ENCODE measurements at places on chromosomes 7 and 10.

DNA sequence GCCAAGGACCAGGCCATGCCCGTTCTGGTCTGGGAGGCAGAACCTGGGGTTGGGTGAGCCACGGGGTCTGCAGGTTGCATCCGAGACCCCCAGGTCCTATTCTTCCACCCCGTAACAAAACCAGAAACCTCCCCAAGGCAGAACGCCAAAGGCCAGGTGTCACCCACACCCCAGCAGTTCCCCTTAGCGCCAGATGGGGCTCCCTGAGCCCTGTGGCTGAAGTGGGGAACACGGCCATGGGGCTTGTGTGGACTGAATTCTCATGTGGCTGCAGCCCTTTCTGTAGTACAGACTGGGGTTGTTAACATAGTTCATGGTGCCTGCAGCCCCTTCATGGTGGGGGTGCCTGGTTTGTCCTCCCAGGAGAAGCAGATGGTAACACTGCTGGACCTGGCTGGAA, 10.2 kb downstream of the BRI3 start:
- no peak for DNase-seq

DNA sequence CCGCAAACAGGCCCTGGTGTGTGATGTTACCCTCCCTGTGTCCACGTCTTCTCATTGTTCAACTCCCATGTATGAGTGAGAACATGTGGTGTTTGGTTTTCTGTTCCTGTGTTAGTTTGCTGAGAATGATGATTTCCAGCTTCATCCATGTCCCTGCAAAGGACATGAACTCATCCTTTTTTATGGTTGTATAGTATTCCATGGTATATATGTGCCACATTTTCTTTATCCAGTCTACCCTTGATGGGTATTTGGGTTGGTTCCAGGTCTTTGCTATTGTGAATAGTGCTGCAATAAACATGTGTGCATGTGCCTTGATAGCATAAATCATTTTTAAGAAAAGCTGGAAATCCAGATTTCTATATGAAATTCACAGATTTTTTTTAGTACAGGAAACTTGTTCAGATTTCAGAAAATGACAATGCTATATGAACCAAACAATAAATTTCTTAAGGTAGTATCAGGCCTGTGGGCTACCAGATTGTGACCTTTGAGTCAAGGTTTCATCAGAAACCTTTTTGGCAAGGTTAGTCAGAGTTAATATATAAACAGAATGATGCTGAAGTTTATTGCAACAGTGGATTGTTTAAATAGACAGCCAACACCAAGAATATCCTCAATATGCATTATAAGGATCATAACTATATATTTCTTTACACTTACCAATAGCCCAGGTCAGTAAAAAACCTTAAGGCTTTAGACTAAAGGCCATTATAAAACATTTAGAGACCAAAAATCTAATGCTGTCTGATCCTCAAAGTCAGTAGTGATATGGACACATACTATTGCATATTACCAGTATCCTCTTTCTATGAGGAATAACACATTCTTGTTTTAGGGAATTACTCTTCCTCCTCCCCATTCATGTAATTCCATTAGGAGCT, 68.7 kb upstream of the PAPSS2 start:
- DNase-seq: no peak

DNA sequence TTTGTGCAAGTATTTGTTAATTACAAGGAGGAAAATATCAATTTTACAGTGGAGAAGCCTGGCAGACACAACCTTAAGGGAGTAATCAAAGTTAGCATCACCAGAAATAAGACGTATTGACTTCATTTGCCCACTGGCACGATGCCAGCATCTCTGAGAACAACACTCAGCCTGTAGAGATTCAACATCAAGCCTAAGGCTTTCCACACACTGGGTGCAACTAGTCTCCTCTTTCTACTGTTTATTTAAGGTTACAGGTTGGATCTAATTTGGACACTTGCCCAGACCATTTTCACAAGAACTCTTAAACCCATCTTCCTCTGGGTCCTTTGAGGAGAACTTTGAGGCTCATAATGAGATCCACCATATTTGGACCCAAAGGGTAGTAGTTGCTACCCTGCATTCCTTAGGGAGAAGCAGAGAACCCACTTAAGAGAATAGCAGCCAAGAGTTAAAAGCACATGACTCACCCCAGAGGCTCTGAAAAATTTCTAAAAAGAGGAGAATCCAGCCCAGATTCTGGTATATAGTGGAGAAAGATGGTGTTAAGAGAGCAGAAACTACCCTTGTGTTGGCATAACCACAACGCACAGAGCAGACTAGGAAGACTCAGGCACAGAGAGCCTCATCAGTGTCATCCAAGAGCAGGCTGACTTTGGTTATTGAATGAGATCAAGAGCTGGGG, 97.3 kb downstream of the CCDC71L start:
- no peak for DNase-seq

DNA sequence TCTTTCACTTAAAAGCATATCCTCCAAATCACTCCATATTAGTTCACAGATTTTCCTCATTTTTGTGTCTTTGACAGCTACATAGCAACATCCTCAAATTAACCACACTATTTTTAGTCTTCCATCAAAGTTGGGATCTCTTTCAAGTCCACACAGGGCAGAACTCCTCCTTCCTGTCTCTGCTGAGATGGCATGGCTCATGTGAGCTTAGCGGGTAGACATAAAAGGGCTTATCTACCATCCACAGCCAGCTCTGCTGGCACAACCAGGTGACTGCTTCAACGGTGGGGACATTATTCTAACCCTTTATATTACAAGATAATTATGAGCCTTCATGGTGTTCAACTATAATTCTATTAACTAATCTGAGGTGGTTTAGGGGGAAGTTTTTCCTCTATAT, 35.5 kb downstream of the ICA1 start:
- DNase-seq: no peak

DNA sequence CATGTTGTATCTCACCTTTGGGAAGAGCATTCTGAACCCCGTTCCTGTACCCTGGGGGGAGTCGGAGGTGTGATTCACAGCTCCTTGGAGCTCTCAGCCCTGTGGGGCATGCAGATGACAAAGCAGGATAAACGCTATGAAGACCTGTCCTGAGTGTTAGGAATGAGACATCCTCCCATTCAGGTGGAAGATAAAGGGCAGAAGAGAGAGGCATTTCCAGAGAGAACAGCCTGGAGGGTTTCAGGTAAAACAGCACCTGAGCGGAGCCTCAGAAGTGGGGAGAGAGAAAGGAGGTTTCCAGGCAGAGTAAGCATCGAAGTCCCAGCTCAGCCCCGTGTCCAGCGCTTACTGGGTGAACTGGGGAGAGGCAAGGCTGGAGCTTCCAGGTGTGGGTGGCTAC, 288.9 kb downstream of the KLF6 start:
- no peak for DNase-seq

- DNase-seq: no peak
These were observed 215.1 kb downstream of the PLXNA4 start for GRCh38 chr7:132361146-132361545.

GRCh38 chr7:122363144-122363543, 58.6 kb upstream of the FEZF1 start:
- no peak for DNase-seq

GRCh38 chr10:125076121-125076825, 84.1 kb downstream of the CTBP2 start:
- DNase-seq: no peak

DNA sequence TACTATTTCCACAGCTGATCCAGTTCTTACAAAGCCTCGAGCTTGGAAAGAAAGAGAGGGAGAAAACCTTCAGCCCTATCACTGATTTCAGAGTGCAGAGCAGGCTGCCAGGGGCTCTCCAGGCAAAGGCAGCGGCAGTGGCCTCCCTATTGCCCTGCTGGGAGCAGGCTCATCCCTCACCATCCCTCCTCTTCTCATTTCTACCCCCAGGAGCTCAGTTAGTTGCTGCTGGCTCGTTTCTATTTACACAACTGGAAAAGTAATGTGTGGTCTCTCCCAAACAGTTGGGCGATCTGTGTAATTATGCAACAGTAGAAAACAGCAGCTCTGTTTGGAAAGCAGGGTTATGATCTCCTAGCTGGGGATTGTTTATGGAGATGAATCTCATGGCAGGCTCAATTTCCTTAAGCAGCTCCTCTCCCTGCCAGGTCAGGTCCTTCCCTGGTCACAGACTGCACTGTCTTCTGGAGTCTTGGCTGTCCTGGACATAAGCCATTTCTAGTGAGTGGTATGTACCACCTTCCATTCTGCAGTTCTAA, 28.7 kb upstream of the TNS3 start:
- DNase-seq: no peak

GRCh38 chr7:2807845-2808772, 36.0 kb downstream of the GNA12 start:
- DNase-seq: no peak

DNA sequence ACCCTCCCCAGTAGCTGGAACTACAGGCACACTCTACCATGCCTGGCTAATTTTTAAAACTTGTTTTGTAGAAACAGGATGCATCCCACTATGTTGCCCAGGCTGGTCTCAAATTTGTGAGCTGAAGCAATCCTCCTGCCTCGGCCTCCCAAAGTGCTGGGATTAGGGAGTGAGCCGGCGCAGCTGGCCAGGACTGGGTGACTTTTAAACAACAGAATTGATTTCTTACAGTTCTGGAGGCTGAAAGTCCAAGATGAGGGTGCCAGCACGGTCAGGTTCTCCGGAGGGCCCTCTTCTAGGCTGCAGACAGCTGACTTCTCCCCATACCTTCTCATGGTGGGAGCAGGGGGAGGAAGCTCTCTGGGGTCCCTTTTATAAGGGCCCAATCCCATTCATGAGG, 75.2 kb upstream of the CHST15 start:
- DNase-seq: no peak

- DNase-seq: no peak
These were observed 518.1 kb upstream of the AKR1E2 start for GRCh38 chr10:4307910-4308309.

- DNase-seq: no peak
These were observed 15.4 kb upstream of the HTR5A start for GRCh38 chr7:155054761-155055160.

GRCh38 chr10:6563075-6563474, 17.0 kb downstream of the PRKCQ start:
- DNase-seq: peak; percentile 38

DNA sequence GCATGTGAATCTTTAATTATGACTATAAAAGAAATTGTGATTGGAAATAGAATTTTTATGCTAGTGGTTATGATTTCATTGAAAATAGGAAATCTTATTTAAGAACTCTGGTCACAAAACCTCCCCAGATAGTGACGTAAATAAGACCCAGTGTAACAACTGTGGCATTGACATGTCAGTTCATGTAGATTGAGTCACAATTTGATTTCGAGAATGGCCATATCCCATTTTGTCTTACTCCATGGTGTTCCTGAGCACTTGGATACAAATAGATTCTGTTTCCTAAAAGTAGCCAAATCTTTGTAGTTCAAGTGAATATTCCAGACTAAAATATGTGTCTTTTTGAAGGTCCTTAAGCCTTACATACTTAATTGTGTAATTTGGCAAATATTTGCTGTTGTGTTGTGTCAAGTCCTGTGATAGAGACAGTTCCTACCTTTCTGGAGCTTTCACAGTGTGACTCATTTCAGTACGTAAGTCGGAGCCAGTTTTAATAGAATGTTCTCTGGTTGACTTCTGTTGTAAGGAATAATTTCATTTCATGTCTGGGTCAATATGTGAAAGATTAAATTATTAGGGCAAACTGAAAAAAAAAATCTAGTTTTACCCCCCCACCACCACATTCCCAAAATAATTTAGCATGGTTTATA, 37.1 kb upstream of the TOMM7 start:
- DNase-seq: no peak

DNA sequence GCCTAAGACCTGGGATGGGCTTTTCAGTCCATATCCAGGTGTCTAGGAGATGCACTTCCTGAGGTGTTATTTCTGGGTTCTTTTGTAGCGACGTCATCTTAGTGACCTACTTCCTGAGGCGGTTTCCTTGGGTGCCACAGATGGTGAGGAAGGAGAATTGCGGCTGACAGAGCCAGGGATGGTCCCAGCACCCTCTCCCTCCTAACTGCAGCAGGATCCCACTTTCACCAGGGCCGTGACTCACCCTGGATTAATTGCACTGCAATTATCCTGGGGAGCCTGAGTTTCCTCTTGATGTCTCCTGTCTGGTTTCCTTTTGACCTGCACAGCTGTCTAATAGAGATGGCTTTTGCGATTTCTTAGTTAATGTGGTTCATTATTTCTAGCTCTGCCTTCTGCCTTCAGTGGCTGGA, 271.7 kb downstream of the TCF7L2 start:
- no peak for DNase-seq

- no peak for DNase-seq
These were observed 29.0 kb upstream of the GSDME start for GRCh38 chr7:24786306-24786705.

GRCh38 chr10:73816917-73817729, 5.7 kb upstream of the NDST2 start:
- DNase-seq: no peak

DNA sequence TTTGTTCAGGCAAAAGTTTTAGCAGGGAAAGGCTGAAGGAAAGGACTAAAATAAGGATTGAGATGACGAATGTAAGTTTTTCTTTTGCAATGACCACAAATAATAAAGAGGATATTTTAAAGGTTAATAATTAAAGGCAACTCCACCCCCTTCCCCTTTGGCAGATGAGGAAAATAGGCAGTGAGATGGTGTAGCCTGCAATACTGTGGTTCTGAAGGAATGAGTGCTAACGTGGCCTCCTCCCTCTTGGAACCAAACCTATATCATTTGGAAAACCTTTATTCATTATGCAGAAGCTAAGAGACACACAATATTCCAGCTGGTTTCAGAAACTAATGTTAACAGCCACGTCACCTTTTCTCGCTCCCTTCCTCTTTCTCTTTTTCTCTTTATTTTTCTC, 70.9 kb upstream of the COL1A2 start:
- DNase-seq: no peak

GRCh38 chr10:99913831-99914235, 95.9 kb downstream of the DNMBP start:
- no peak for DNase-seq

DNA sequence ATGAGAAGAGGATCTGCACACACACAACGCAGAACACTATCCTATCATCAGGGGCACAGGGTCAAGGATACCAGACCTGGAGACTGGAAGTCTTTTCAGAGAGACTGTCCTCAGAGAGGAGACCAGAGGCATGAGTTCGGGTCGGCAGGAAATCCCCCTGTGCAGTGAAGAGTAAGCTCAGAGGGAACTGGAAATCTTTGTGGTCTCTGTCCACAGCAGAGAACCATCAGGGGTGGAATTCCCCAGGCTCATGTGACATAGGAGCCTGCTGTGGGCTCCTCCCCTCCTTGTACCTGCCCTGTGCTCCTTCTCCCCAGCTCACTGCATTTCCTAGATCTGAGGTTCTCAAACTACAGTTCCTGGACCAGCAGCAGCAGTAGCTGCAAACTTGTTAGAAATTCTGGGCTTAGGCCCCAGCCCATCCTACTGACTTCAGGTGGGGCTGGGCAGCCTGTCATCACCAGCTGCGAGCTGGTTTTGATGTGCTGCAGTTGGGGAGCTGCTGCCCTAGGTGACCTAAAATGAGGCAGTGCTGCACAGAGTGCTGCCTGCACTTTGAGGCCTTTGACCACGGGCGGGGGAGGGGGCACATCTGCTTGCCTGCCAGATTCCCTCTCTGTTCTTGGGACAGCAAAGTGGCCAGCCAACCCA, 2.4 kb downstream of the ZMIZ2 start:
- peak; percentile 39 for DNase-seq

GRCh38 chr7:108526768-108527017, 758 bp upstream of the PNPLA8 start:
- no peak for DNase-seq

GRCh38 chr10:79098596-79099015, 29.8 kb downstream of the ZMIZ1 start:
- no peak for DNase-seq

GRCh38 chr10:43983856-43984271, 335.2 kb upstream of the ZNF32 start:
- DNase-seq: no peak

Data from activated T-cell treated with anti-CD3 and anti-CD28 coated beads for 24 hours (primary cell).